ENCODE measurements at places on chromosomes 7 and 10.

DNA sequence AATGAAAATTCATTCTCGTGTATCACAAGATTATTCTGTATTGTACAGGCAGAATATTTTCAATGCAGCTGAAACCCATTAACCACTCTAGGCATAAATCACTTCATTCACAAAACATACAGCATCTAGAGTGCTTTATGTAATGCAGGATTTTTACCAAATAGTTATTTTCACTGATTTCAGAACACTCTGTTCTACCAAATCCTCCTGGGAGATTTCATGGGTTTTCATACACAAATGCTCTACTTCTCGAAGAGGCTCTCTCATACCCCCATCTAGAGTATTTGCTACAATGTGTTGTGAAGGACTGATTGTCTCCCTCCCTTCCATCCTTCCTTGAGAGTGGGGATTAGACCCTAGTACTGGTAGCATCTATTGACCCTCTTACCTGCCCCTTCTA, 209.2 kb upstream of the LRRN3 start:
- no peak for DNase-seq

DNA sequence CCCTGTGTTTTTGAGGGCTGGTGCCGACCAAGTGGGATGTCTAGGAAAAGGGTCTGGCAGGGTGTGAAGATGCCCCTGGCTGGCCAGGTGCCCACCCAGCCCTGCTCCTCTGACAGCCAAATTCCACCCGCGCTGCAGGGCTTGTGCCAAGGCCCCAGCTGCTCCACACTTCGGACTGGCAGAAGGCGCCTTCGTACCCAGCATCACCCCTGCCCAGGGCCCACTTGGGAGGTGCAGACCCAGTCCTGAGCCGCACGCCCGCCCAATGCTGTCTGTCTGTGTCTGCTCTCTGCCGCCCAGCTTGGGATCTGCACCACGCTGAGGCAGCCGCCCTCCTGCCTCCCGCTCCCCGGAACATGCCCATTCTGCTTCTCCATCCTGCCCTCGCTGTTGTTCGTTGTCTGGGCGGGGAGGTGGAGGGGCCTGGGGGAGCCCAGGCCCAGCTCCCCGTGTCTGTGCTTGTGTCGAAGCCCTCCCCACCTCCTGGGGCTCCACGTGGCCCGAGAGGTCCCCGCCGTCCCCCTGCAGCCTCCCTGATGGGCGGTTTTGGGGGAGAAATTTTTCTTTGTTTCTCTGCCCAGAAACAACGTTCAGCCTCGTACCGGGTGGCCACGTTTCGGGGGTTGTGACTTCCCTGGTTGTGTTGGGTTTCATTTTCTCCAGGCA, 36.9 kb upstream of the PPIF start:
- no peak for DNase-seq

- no peak for DNase-seq
Observed at GRCh38 chr7:45901566-45901965, 13.3 kb downstream of the IGFBP1 start.

DNA sequence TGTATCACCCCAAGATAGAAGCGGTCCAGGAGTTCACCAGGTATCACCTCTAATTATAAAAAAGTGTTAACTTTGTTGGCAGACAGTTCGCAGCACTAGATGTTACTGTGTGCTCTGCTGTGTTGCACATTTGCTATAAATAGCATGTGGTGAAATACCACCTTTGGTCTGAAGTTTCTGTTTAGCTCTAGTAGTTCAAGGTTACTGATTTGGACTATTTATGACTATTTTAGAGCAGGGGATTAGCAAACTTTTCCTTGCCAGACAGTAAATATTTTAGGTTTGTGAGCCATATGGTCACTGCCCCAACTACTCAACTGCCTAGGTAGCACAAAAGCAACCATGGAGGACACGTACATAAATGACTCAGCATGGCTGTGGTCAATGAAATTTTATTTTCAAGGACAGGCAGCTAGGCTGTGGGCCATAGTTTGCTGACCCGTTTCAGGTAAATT, 16.5 kb downstream of the DENND10 start:
- DNase-seq: no peak

DNA sequence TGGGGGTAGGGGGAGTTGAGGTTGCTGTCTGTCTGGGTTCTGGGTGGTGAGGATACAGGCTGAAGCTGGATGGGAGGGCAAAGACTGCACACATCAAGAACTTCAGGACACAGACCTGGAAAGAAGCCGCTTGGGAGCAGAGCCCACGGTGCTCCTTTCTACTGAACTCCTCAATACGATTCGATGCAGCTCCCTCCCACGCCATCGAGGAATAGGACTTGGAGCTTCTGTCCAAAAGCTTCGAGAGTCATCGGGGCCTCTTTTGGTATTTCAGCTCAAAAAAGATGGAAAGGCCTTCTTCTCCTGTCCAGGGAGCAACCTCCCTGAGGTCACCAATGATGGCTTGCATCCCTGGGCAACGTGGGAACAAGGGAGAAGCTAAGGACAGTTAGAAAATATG, 407.1 kb upstream of the MGMT start:
- DNase-seq: no peak
